ENCODE measurements at places on chromosomes 7 and 10. TPM values are rescaled to one million over a fixed set of nuclear protein-coding genes. Genes with fewer than 3 reads are reported as not detected.

Gene DRGX
- not detected for total RNA-seq

Gene SLC13A1
- total RNA-seq: not detected

Gene SPDYE5
- total RNA-seq: not detected

DNA sequence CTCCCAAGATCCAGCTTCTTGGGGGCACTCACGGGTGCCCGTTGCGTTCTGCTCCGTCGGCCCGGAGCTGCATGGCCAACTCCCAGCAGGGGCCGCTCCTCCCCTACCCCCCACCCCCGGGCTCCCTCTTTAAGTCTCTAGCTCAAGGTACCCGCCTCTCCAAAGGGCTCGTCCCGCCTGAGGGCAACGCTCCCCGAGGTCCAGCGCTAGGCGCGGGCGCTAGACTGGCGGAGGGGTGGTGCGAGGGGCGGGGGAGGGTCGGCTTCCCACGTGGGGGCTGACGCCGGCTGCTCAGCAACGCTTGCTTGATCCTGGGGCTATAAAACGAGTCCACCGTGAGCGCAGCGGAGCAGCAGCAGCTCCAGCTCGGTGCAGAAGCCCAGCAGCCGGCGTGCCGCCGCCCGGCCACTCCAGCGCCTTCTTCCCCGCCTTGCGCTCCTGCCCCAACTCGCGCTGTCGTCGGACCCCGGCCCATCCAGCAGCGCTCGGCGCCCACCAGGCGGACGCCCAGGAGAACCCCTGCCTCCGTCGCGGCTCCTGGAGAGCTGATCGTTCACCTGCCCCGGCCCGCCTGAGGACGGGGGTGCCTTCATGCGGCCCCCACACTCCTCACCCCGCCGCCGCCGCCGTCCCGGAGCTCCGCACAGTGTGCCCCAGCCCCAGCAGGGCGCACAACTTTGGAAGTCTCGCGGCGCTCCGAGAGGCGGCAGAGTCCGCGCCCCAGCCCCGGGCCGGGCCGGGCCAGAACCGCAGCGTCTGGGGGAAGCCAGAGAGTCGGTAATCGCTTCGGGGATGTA is at the start of gene ADRA2A:
TSS of gene ADRA2A (plus strand) at position 348 of the 797 bp plus-strand sequence. CDS start 968 bp downstream, outside the sequence.
- peak; percentile 64 for DNase-seq

- no peak for DNase-seq
These were observed 7.5 kb downstream of the ASB4 start for GRCh38 chr7:95493247-95493646.

Data from frontal cortex (tissue), 4 donors.